HepG2 (cell line): ENCODE measurements at places on chromosomes 11 and 22. TPM values are rescaled to one million over a fixed set of nuclear protein-coding genes. Genes with fewer than 3 reads are reported as not detected.
A peak's percentile ranks its signal among the peaks of the same experiment; 100 is the strongest.

Gene TRIM51
- polyA plus RNA-seq, result not detected in 2 replicates

Gene RFPL1
- polyA plus RNA-seq, result not detected in 2 replicates

Gene FAM227A
- polyA plus RNA-seq, result 0.89 and 1.0 TPM in 2 replicates

Gene PGA4
- not detected in 2 replicates for polyA plus RNA-seq

Gene TUBA8
- polyA plus RNA-seq, result 0.69 and 0.80 TPM in 2 replicates

Gene TMEM45B
- 181 and 248 TPM in 2 replicates for polyA plus RNA-seq

- H3K4me1 ChIP-seq, result no peaks in the 10 kb centered on the region
- no peaks in the 10 kb centered on the region for H3K36me3 ChIP-seq
- H3K4me3 ChIP-seq, result no peak overlapping the region
- H3K27me3 ChIP-seq, result peaks cover 82% of the 10 kb centered on the region; the same call in 2 of the 3 replicates
Observed at GRCh38 chr11:130413405-130414106, 14.9 kb downstream of the ADAMTS8 start.

- H3K27me3 ChIP-seq, result no peaks in the 10 kb centered on the region
- no peak overlapping the region for H3K4me3 ChIP-seq
- DNase-seq, result no peak
- H3K4me1 ChIP-seq, result no peaks in the 10 kb centered on the region
- no peak overlapping the region for H3K27ac ChIP-seq
- peaks cover 23% of the 10 kb centered on the region for H3K36me3 ChIP-seq
Observed at GRCh38 chr11:46800177-46800576, 45.9 kb downstream of the CKAP5 start.

DNA sequence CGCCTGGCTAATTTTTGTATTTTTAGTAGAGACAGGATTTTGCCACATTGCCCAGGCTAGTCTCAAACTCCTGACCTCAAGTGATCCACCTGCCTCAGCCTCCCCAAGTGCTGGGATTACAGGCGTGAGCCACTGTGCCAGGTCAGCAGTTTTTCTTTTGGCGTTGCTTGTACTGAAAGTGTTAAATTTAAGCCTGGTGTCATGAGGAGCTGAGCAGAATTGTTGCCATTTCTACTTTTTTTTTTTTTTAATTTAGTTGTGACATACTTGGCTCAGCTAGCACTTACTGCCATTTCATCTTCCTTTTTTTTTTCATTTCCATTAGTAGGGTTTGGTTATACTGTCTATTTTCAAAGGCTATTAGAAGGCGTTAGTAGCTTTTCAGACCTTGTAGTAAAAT is 10.7 kb downstream of the TAB1 start:
- H3K36me3 ChIP-seq, result 0 out of 2 replicates have a peak, but pooled peaks cover 1% of the 10 kb centered on the region
- H3K27me3 ChIP-seq, result no peaks in the 10 kb centered on the region
- H3K4me1 ChIP-seq, result no peaks in the 10 kb centered on the region
- no peak overlapping the region for H3K27ac ChIP-seq
- H3K4me3 ChIP-seq, result no peak overlapping the region

GRCh38 chr11:33525789-33526188 is 174.8 kb downstream of the C11orf91 start:
- no peaks in the 10 kb centered on the region for H3K27me3 ChIP-seq
- no peaks in the 10 kb centered on the region for H3K4me1 ChIP-seq
- no peak overlapping the region for H3K27ac ChIP-seq

GRCh38 chr11:133900176-133901105 is 55.1 kb upstream of the SPATA19 start:
- H3K27me3 ChIP-seq, result peaks cover 4% of the 10 kb centered on the region; the same call in 1 of the 3 replicates
- H3K36me3 ChIP-seq, result no peaks in the 10 kb centered on the region
- DNase-seq, result no peak
- H3K27ac ChIP-seq, result no peak overlapping the region
- H3K4me1 ChIP-seq, result no peaks in the 10 kb centered on the region

DNA sequence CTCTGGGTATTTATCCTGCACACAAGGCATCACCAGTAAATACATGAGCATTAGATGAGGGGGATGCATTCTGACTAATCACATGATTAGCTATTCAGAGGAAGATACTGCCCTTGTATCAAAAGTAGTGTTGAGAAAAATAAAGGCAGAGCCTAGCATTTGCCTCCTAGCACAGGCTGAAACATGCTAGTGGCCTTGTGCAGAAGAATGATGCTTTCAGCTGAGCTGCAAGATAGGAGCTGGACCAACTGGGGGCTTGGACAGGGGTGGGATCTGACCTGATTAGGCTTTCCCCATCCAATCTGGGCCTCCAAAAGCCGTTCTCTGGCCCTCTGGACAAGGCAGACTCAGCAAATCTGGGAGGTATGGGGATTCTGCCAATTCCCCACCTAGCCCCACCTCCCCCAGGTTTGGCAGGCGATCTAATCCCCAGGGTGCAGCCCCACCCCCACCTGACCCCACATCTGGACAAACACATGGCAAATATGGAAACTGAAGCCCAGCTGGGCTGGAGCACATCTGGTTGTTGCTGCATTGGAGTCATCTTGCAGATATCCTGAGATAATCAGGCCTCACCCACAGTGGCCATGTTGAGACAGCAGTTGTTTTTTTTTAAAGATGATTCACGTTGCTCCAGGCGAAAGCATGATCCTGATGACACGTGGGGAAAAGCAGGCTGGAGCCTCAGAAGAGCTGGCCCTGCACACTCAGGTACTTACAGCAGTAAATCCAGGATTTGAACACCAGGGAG is 4.4 kb upstream of the MISFA start:
- DNase-seq, result no peak
- H3K36me3 ChIP-seq, result peaks cover 1% of the 10 kb centered on the region; the same call in 1 of the 2 replicates
- H3K27me3 ChIP-seq, result no peaks in the 10 kb centered on the region
- no peak overlapping the region for H3K27ac ChIP-seq
- peaks cover 28% of the 10 kb centered on the region for H3K4me1 ChIP-seq

DNA sequence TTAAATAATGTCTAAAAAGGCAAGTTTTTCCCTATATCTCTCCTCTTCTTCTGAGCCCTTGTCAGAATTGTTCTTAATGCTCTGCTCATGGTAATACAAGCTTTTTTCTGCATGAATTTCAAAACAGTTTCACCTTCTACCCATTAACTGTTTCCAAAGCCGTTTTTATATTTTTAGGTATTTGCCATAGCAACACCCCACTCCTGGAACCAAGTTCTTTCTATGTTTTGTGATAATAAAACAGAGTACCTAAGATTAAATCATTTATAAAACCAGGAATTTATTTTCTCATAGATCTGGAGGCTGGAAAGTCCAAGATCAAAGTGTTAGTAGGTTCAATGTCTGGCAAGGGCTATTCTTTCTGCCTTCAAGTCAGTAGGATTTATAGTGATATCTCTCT is 497.4 kb downstream of the ETS1 start:
- no peaks in the 10 kb centered on the region for H3K36me3 ChIP-seq
- no peaks in the 10 kb centered on the region for H3K4me1 ChIP-seq
- no peaks in the 10 kb centered on the region for H3K27me3 ChIP-seq
- H3K4me3 ChIP-seq, result no peak overlapping the region

GRCh38 chr11:117097389-117098268 is 599 bp downstream of the SIK3 start:
- no peaks in the 10 kb centered on the region for H3K27me3 ChIP-seq
- no peaks in the 10 kb centered on the region for H3K36me3 ChIP-seq
- H3K27ac ChIP-seq, result peak overlapping the region; percentile 80
- DNase-seq, result no peak
- H3K4me1 ChIP-seq, result peaks cover 62% of the 10 kb centered on the region

GRCh38 chr22:23215294-23216241 is 35.3 kb downstream of the BCR start:
- H3K4me3 ChIP-seq, result no peak overlapping the region
- H3K27ac ChIP-seq, result peak overlapping the region; percentile 73
- peaks cover 58% of the 10 kb centered on the region for H3K4me1 ChIP-seq
- DNase-seq, result no peak
- peaks cover 1% of the 10 kb centered on the region; the same call in 1 of the 2 replicates for H3K36me3 ChIP-seq

DNA sequence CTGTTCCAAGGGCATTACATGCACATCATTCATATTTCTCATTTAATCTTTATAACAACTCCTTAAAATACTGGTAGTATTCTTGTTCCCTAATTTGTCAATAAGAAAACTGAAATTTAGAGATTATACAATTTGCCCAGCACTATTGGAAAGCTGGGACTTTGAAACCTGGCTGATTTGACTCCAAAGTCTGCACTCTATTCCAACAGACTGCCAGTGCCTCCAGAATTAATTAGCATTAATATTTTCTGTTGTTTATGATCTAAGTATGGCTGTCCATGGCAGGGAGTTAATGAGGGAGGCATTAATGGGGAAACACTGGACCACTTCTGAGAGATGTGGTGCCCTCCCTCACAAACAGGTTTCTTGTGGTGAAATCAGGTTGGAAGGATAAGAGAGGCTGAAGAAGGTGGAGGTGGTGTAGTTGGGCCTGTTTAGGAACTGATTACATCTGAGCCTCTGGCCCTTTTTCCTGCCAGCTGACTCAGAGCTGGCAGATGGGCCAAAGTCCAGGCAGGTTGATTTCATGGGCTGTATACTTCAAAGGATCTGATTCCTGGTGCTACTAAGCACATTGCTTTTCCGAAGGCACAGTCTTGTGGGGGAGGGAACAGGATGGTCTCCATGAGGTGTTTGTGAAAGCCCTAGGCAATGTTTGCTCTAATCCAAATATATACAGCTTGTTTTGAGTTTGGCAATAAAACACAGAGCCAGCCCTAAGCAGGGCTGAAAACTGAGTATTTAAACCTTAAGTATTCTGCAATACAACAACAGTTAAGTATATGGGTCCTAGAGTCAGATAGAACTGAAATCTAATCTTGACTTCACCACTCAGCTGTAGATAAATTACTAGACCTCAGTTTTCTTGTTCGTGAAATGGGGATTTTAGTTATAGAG is 21.0 kb upstream of the RAB30 start:
- no peaks in the 10 kb centered on the region for H3K27me3 ChIP-seq
- no peak overlapping the region for H3K4me3 ChIP-seq
- H3K27ac ChIP-seq, result peak overlapping the region; percentile 90
- H3K36me3 ChIP-seq, result no peaks in the 10 kb centered on the region
- H3K4me1 ChIP-seq, result peaks cover 32% of the 10 kb centered on the region

GRCh38 chr22:38203090-38203810 is 1.5 kb downstream of the MAFF start:
- H3K4me1 ChIP-seq, result peaks cover 46% of the 10 kb centered on the region
- H3K36me3 ChIP-seq, result peaks cover 6% of the 10 kb centered on the region
- DNase-seq, result peak; percentile 46
- H3K27ac ChIP-seq, result peak overlapping the region; percentile 90

GRCh38 chr11:116864531-116864930 is 27.1 kb upstream of the APOA1 start:
- peaks cover 6% of the 10 kb centered on the region for H3K4me1 ChIP-seq
- no peaks in the 10 kb centered on the region for H3K27me3 ChIP-seq
- H3K36me3 ChIP-seq, result peaks cover 73% of the 10 kb centered on the region
- DNase-seq, result no peak
- no peak overlapping the region for H3K4me3 ChIP-seq

- H3K27ac ChIP-seq, result no peak overlapping the region
- H3K27me3 ChIP-seq, result no peaks in the 10 kb centered on the region; the same call in 1 of the 2 replicates
- no peak for DNase-seq
- H3K36me3 ChIP-seq, result no peaks in the 10 kb centered on the region
Observed at GRCh38 chr11:129636926-129637325, 178.7 kb upstream of the TMEM45B start.

DNA sequence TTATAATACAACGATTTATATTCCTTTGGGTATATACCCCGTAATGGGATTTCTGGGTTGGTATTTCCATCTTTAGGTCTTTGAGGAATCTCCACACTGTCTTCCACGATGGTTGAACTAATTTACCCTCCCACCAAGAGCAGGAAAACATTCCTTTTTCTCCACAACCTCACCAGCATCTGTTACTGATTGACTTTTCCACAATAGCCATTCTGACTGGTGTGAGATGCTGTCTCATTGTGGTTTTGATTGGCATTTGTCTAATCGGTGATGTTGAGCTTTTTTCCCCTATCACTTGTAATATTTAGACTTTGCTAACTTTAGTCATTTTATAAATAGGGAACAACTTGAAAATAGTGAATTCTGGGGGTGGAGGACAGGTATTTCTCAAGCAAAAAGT is 58.1 kb downstream of the PPFIA1 start:
- no peak overlapping the region for H3K27ac ChIP-seq
- no peak overlapping the region for H3K4me3 ChIP-seq
- H3K36me3 ChIP-seq, result peaks cover 72% of the 10 kb centered on the region

DNA sequence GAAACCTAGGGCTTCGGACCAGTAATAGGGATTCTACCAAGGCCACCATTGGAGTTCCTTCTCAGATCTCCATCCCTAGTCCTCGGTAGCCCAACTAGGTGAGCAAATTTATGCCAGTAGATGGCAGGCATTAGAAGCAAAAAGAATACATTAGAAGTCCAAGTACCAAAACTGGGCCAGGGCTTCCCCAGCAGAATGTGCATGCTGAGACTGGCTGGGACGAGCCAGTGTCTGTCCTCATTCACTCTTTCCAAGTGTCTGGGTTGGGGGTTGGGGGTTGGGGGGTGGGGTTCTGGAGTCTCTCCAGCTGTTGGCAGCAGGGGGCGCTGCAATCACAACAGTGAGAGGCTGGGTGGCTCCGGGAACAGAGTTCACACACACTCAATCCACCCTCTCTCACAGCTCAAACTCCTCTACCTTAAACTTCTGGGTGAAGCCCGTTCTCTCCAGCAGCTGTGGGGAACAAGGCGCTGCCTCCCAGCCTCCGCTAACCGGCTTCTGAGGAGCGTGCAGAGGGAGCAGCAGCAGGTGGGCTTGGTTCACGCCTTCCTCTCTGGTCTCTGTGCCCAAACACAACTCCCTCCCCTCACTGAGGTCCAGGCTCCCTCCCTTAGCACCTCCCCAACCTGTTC is 57.5 kb downstream of the BTG4 start:
- H3K4me3 ChIP-seq, result peak overlapping the region; percentile 70
- peaks cover 30% of the 10 kb centered on the region for H3K4me1 ChIP-seq
- H3K27ac ChIP-seq, result no peak overlapping the region
- peak; percentile 42 for DNase-seq

DNA sequence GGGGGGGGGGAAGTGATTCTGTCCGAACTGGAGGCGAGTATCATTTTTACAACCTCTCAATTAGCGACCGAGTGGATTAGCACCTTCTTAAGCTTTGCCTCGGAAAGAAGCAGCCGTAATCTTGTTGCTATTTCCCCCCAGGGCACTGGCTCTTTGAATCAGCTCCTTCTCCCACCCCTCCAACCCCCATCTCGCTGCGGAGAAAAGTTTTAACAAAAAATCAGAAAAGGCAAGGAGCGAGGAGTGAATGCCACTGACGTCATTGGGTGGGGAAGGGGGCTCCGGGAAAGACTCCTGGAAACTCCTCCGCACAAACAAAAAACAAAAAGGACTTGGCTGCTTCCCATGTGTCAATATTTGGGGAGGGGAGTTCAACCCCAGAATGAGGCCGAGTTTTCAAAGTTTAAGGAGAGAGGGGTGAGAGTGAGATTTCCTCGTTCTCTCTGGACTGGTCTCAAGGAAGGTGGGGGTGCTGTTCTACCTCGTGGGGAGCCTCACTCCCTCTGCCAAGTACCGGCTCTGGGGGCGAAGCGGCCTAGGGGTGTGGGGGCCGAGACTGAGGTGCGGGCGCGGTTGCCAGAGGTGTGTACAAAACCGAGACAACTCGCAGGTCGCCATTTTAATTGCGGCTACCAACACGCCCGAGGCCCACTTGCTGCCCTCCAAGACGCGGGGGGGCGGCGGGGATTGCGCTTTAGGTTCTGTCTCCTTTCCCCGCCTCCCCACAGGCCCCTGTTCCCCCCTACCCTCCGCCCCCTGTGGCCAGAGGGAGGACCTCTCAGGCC is 2.5 kb upstream of the PAX6 start:
- DNase-seq, result no peak
- no peaks in the 10 kb centered on the region for H3K36me3 ChIP-seq
- no peak overlapping the region for H3K27ac ChIP-seq
- peaks cover 36% of the 10 kb centered on the region for H3K27me3 ChIP-seq

GRCh38 chr11:130865774-130866114 is 50.5 kb downstream of the SNX19 start:
- H3K27me3 ChIP-seq, result peaks cover 13% of the 10 kb centered on the region; the same call in 2 of the 3 replicates
- H3K4me3 ChIP-seq, result peak overlapping the region; percentile 41
- peak; percentile 59 for DNase-seq
- peak overlapping the region; percentile 39 for H3K27ac ChIP-seq
- H3K4me1 ChIP-seq, result peaks cover 17% of the 10 kb centered on the region
